ENCODE measurements at places on chromosomes 4 and X. TPM values are rescaled to one million over a fixed set of nuclear protein-coding genes. Genes with fewer than 3 reads are reported as not detected.
A peak's percentile ranks its signal among the peaks of the same experiment; 100 is the strongest.

DNA sequence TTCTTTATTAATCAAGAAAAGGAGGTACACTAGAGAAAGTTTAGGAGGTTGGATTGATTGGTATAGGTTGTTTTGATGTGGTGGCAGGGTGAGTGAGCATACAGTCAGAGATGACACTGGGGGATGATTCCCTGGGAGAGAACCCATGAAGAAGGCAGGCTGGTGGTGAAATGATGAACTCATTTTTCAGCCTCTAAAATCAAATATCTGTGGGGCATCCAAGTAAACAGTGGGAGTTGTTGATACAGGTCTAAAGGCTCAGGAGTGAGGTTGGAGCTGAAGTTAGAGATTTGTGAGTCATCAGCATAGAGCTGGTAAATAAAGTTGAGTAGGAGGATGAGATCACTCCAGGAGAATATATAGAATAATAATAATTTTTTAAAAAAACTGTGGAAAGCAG is 10.0 kb upstream of the AP1S2 start:
- no peak for DNase-seq

GRCh38 chrX:153646620-153647373 is at the start of gene DUSP9:
Gene DUSP9, plus strand, starts transcription at chrX:153647203. Its CDS starts 751 bp downstream, at chrX:153647954.
- DNase-seq: no peak

The HMX1 gene
- polyA plus RNA-seq: not detected

DNA sequence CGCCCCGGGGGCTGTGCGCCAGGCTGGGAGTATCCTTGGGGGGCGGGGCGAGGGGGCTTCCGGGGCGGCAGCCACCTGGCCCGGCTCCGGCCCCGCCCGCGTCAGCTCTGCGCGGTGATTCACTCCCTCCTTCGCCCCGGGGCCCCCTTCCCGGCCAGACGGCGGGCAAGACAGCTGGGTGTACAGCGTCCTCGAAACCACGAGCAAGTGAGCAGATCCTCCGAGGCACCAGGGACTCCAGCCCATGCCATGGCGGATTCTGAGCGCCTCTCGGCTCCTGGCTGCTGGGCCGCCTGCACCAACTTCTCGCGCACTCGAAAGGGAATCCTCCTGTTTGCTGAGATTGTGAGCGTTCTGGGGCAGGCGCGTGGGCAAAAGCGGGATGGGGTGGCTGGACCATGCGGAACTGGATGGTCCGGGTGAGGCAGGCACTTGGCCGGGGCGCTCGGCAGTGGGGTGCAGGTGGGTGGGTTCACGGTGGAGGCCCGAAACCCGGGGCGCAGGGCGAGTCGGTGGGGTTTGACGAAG is at the start of gene PLP2:
Gene PLP2 (plus strand): TSS at position 147 of the 528 bp plus-strand sequence. CDS start 103 bp downstream, at position 250.
- DNase-seq: no peak

DNA sequence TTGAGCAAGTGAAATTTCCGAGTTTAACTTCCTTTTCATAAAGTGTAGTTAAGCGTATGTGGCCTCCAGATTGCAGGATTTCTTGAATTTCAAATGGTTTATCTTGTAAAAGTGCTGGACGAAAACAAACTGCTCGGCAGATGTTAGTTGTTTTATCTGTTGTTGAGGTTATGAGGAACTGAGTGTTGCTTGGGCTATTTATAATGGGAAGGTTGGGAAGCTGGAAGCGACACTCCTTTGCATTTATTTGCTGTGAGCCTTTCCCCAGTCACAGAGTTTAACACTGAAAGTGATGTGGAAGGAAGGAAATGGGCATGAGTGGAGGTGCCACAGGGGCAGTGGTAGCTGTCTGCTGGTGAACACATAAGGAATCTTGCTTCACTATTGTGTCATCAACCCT is 284.9 kb downstream of the PCDH7 start:
- DNase-seq: no peak

DNA sequence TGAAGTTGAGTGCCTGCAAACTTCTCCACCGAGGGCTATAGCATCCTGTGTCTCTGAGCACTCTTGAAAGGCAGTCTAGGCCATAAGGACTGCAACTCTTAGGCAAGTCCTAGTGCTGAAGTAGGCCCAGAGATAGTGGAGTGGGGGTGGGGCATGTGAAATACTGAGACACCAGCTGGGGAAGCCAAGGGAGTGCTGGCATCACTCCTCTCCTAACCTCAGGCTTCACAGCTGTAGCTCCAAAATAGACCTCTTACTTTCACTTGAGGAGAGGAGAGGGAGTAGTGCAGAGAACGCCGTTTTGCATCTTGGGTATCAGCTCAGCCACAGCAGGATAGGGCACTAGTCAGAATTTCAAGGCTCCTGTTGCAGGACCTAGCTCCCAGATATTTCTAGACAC is 56.2 kb upstream of the CYSLTR1 start:
- DNase-seq: no peak

DNA sequence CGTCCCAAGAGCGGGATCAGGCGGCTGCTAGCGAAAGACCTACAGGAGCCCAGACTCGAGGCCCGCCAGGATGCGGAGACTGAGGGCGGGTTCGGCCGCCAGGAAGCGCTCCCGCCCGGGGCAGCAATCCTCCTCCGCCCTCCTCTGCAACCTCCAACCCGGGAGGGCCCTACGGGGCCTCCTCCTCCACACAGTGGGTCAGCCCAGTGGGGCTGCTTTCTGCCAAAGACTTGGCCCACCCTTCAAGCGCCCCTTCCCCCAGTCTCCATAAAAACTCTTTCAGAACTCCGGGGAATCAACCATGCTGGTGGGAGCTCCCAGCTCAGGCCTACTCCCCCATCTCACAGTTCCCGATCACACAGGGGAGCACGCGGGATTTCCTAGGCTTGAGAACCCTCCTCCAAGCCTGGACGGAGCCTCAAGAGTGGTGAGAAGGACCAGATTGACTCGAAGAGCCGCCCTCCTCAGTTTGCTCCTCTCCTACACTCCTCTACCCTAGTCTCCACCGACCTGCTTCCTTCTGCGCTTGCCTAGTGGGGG is 77.5 kb downstream of the RLIM start:
- peak; percentile 29 for DNase-seq

The PLP2 gene
- 29.7 TPM for polyA plus RNA-seq

The ADAMTS3 gene
- polyA plus RNA-seq: 12.0 TPM

DNA sequence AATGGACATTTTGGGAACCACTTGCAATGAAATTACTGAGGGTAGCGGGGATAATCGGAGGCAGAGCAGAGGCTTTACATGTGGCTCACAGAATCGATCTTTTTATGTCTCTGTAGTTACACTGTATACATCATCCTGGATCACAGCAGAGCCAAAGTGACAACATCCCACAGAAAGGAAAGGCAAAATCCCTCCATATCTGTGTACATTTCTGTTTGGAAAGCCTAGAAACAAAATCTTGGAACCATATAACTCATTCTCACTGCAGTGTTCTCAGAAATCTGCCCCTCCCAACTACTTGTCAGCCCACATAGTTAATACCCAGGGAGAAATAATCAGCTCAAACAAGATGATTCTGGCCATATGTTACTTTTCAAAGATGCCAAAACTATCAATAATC is 211.6 kb downstream of the DCLK2 start:
- no peak for DNase-seq

The SGCB gene
- polyA plus RNA-seq: 52.0 TPM
